Activated gamma-delta T cell (primary cell): ENCODE measurements at places on chromosomes 7 and 10.

- no peak for DNase-seq
Observed at GRCh38 chr7:96701258-96701657, 8.4 kb downstream of the SEM1 start.

- no peak for DNase-seq
Observed at GRCh38 chr10:63084690-63085382, 48.3 kb upstream of the NRBF2 start.

GRCh38 chr7:138720286-138720685, 19.1 kb upstream of the SVOPL start:
- no peak for DNase-seq

DNA sequence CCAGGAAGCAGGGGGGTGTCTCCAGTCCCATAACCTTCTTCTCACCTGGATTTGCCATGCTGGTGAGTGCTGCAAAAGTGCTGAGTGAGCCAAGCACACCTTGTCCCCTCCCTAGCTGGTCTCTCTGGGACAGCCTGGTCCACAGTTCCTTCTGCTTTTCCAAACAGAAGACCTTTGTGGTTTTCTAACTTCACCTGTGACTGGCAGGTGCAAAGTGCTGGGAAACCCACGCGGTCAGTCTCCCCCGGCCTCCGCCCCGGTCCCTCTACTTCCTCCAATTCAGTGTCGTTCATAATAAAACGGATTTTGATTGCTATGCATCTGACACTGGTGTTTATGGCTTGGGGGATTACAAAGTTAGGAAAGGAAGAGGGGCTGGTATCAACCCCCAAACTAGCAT, 37.1 kb downstream of the RBAK start:
- no peak for DNase-seq

DNA sequence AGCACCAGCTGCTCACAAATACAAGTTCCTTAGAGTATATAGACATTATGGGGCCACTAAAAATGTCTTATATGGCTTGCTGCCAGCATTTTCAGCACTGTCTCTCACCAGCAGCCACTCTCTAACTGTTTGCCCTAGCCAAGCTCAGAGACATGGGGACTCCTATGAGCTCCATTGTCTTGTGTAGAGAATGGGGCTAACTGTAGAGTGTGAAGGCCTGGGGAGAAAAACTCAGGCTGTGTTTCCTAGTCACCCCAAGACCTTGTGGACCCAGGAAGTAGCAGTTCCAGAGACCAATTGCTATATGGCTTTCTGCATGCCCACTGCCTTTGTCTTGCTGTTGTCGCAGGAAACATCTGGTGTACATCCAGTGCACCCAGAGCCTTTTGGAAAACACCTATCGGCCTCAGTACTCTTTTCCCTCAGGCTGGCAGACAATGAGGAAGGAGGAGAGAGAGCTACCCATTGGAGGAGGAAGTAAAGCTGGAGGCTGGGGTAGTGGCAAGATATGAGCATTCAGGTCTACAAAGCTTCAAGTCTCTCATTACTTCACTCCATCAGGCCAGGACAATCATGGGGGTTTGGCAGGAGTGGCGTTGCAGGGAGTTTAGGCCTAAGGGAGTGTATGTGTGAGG, 28.4 kb downstream of the ENTPD1 start:
- no peak for DNase-seq

DNA sequence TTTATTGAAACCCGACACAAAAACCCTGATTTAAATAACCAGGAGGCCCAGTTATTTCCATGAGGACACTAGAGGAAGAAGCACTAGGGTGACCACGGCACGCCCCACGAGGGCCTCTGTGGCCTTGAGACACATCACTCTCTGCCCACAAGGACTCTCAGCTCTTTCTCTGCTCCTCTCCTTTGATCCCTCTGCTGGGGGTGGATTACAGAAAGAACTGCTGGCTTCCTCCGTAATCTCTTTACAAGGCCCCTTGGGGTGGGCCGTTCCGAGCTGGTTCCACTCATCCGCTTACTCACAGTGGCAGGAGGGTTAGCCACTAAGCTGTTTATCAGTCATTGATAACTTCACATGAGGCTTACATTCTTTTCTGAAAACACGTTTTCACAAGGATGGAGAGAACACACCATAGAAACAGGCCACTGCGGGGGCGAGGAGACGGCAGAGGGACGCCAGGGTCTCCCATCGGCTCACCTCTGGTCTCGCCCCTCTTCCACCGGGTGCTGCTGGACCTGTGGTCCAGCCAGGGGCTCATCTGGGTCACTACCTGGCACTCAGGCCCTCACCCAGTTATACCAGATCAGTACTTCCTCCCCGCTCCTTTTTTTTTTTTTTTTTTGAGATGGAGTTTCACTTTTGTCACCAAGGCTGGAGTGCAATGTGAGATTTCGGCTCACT, 17.6 kb upstream of the PFKFB3 start:
- no peak for DNase-seq

- no peak for DNase-seq
Observed at GRCh38 chr10:121658611-121659010, 60.4 kb upstream of the FGFR2 start.

DNA sequence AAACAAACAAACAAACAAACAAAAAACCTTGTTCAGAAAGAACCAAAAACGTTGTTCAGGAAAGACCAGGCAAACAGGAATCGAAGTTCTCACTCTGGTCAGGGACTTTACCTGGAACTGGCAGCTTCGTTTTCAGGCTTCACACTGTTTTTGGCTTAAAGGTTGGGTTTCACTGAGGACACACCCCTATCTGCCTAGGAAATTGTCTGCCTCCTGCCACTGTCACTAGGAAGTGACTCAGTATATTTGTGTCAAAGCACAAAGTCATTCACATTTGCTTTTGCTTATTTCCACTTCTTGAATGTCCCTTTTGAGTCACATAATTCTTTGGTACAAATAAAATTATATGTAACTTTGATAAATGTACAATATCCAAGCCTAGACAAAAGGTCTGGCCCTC, 37.9 kb downstream of the PNLIPRP3 start:
- DNase-seq, result no peak

DNA sequence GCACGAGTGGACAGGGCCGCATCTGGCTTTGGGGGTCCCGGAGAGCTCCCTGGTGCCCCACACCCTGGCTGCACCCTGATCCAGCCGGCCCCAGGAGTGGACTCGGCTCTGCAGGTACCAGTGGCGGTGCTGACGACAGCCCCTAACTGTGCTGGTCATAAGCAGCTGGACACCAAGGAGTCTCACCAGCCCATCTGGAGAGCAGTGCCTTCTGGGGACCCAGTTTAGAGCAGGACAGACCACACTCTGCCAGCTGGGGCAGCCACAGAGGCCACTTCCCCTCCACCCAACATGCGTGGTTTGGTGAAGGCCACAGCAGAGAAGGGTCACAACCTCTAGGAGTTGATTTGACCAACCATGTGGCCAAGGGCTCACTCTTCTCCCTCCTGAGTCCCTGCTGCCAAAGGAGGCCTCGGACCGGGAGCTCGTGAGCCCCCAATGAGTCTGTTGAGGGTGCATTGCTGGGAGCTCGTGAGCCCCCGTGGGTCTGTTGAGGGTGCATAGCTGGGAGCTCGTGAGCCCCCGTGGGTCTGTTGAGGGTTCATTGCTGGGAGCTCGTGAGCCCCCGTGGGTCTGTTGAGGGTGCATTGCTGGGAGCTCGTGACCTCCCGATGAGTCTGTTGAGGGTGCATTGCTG, 16.0 kb upstream of the INPP5A start:
- no peak for DNase-seq

DNA sequence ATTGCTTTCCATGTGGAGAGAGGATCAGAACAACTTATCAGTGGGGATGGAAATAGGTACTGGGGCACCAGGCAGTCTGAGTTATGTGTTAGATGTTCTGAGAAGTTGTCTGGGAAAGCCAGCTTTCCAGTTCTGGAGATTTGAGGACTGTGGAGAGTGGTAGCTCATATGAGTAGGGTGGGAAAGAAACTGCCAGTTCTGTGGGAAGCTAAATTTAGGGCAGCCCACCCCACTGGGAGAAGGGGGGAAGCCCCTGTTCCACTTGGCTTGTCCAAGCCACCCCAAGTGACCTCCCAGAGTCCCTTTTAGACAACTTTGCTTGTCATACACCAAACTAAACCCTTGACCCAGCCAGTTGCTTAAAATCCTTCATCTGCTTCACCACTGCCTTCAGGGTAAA, 189.5 kb downstream of the REEP3 start:
- DNase-seq, result no peak

GRCh38 chr7:139471740-139472353, 11.6 kb downstream of the KLRG2 start:
- no peak for DNase-seq

- DNase-seq, result no peak
Observed at GRCh38 chr7:8998762-8999161, 565.4 kb downstream of the NXPH1 start.

DNA sequence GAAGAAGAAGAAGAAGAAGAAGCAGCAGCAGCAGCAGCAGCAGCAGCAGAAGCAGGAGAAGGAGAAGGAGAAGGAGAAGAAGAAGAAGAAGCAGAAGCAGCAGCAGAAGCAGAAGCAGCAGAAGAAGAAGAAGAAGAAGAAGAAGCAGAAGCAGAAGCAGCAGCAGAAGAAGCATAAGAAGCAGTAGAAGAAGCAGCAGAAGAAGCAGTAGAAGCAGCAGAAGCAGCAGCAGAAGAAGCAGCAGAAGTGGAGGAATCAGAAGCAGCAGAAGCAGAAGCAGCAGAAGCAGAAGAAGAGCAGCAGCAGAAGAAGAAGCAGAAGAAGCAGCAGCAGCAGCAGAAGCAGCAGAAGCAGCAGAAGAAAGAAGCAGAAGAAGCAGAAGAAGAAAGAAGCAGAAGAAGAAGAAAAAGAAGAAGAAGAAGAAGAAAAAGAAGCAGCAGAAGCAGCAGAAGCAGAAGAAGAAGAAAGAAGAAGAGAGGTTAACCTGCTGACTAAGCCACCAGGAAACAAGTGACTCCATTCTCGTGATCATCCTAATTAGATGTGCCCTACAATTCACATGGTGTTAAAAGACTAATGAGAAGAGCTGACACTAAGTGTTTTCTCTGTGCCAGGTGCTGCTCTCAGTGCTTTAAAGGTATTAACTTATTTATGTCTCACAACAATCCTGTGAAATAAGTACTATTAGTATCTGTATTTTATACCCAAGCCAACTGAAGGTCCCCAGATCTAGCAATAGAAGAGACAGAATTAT, 11.6 kb downstream of the CDNF start:
- no peak for DNase-seq

DNA sequence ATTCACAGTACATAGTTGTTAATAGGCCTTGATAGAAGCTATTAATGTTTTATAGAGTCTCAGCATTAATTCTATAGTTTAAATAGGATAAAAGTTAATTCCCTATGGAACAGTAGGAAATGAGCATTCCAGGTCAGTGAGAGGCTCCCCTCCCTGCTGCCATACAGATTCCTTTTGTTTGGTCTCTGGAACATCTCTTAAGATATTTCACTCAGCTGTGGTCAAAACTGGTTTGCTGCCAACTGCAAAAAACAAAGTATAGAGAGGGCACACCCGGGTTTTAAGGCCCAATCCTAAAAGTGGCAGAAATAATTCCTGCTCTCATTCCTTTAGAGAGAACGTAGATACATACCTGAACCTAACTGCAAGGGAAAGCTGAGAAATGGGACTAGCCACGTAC, 51.3 kb downstream of the MDFIC start:
- no peak for DNase-seq

DNA sequence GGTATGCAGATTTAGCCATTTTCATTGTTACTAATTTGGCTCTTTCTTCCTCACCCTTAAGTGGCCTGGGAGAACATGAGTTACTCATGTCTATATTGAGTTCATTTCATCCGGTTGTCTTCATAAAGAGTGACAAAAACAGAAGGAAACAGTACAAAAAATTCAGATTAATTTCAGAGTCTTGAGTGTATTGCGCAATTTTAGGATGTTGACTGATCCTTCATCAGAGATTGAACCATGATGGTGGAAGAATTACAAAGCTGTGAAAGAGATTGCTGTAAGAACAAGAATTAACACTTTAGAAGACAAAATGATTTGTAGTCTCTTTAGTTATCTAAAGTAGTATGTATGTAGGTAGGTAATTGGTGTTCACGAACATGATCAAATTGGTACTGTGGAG, 194.0 kb upstream of the PPP1R3A start:
- DNase-seq, result no peak

DNA sequence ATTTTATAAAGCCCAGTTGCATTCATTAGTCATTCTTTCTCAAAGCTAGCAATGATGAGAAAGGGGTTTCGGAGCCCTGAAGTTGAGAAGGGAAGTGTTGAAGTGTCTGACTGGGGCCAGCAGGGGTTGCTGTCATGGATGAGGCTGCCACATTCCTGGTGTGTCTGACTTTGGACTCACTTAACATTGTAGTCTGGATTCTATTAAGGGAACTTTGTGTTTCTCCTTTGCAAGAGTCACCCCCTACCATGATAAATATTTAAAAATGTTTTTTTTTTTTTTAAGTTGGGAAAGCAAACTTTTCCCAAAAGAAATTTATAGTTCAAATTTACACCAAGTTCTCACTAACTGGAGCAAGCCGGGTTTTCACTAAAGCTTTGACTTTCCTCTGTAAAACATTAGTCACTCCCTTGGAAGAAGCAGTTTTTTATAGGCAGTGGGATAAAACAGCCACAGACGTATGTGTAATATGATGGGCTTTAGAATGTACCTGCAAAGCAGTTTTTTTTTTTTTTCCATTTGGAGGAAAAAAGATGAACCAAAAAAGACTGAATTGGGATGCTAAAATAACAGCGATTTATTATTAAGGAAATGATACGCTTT, 243.6 kb downstream of the TWIST1 start:
- DNase-seq, result no peak

DNA sequence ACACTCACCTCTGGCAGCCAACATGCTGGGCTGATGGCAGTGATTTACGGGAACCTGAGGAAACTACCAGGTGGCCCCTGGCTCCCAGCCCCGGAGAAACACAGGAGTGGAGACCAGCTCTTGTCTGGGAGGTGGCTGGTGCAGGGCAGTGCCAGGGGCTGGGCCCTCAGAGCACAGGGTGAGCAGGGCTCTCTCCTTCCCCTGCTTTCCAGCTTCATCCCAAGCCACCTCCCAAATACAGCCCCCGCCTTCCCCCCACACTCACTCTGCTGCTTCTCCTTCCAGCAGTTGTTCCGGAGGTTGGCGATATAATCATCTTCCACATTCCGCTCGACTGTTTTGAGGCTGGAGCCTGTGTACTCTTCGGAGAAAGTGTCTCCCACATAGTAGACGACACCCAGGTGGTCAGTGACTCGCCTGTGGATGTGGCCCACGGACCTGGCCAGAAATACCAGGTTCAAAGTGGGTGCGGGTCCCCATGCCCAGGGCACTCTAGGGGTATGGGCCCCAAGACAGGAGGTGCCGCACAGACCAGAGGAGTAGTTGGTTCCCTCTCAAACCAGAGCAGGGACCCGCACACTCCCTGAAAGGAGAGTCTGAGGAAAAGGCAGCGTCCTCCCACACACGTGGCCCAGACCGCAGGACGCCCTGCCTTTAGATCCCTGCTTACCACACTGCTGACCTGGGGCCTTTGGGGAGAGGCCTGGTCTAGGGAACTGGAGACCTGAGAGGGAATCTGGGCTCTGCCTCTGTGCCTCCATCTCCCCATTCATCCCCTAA, 18.3 kb downstream of the DNAJB12 start:
- DNase-seq, result no peak

GRCh38 chr10:17503795-17504194, 49.4 kb upstream of the ST8SIA6 start:
- no peak for DNase-seq

DNA sequence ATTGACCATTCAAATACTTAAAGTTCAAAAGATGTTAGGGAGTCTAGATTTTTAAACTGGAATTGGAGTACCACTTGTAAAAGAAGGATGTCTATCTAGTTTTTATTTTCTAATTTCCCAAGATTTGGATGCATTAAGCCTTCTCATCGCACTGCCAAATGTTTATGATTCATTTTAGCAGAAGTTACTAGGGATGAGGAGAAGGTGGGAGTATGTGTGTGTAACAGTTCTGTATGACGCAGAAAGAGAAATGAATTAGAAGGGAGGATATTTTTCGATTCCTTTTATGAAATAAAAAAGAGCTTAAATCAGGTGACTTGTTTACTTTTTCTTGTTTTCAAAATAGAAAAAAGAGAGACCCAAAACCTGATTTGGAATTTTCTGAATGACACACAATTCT, 6.8 kb upstream of the SLK start:
- DNase-seq, result no peak
